ENCODE measurements at places on chromosomes 11 and 22. TPM values are rescaled to one million over a fixed set of nuclear protein-coding genes. Genes with fewer than 3 reads are reported as not detected.

RTCB gene
- 76.5 TPM for total RNA-seq

RCN1 gene
- 206 TPM for total RNA-seq

RAPSN gene
- 7.3 TPM for total RNA-seq

KRTAP5-10 gene
- total RNA-seq = not detected

FCHSD2 gene
- 20.5 TPM for total RNA-seq

TMEM121B gene
- not detected for total RNA-seq

HTATIP2 gene
- total RNA-seq = 180 TPM

DGCR6 gene
- 1.4 TPM for total RNA-seq

FGF3 gene
- not detected for total RNA-seq

APOBEC3B gene
- total RNA-seq = 66.5 TPM

TPBGL gene
- total RNA-seq = not detected

IL18BP gene
- 16.9 TPM for total RNA-seq

SELENOO gene
- 27.4 TPM for total RNA-seq

UPB1 gene
- 0.80 TPM for total RNA-seq

CENPM gene
- total RNA-seq = 53.8 TPM

BARX2 gene
- 16.5 TPM for total RNA-seq

UPK3A gene
- total RNA-seq = 1.0 TPM

KCNK7 gene
- total RNA-seq = not detected

MORC2 gene
- 39.8 TPM for total RNA-seq

SYT7 gene
- 8.9 TPM for total RNA-seq

UCP3 gene
- 2.0 TPM for total RNA-seq

KIAA1671 gene
- total RNA-seq = 47.7 TPM

SYTL2 gene
- total RNA-seq = 13.3 TPM

LRRN4CL gene
- 1.0 TPM for total RNA-seq

NPAS4 gene
- total RNA-seq = not detected

DBX1 gene
- not detected for total RNA-seq

SLCO2B1 gene
- total RNA-seq = 1.3 TPM

CD3E gene
- total RNA-seq = not detected

SCUBE2 gene
- not detected for total RNA-seq

CRYBB3 gene
- total RNA-seq = 2.1 TPM

SYT8 gene
- 8.9 TPM for total RNA-seq

SLC22A6 gene
- not detected for total RNA-seq

TEX12 gene
- total RNA-seq = not detected

HEPHL1 gene
- total RNA-seq = not detected

LDHAL6A gene
- total RNA-seq = not detected

TSGA10IP gene
- not detected for total RNA-seq

OR6A2 gene
- total RNA-seq = 0.48 TPM

MS4A7 gene
- total RNA-seq = not detected

DTX4 gene
- total RNA-seq = 28.4 TPM

AIFM3 gene
- 7.4 TPM for total RNA-seq

SLC35F2 gene
- total RNA-seq = 35.7 TPM

SYT12 gene
- total RNA-seq = 11.1 TPM

IGSF9B gene
- not detected for total RNA-seq

C11orf42 gene
- not detected for total RNA-seq

CALCB gene
- not detected for total RNA-seq

PGA4 gene
- total RNA-seq = not detected

RBFOX2 gene
- total RNA-seq = 81.7 TPM

OR51L1 gene
- not detected for total RNA-seq

CYP2D6 gene
- total RNA-seq = 6.7 TPM
